NCI-H1436 (cell line): ENCODE measurements at places on chromosomes 11 and 22.

DNA sequence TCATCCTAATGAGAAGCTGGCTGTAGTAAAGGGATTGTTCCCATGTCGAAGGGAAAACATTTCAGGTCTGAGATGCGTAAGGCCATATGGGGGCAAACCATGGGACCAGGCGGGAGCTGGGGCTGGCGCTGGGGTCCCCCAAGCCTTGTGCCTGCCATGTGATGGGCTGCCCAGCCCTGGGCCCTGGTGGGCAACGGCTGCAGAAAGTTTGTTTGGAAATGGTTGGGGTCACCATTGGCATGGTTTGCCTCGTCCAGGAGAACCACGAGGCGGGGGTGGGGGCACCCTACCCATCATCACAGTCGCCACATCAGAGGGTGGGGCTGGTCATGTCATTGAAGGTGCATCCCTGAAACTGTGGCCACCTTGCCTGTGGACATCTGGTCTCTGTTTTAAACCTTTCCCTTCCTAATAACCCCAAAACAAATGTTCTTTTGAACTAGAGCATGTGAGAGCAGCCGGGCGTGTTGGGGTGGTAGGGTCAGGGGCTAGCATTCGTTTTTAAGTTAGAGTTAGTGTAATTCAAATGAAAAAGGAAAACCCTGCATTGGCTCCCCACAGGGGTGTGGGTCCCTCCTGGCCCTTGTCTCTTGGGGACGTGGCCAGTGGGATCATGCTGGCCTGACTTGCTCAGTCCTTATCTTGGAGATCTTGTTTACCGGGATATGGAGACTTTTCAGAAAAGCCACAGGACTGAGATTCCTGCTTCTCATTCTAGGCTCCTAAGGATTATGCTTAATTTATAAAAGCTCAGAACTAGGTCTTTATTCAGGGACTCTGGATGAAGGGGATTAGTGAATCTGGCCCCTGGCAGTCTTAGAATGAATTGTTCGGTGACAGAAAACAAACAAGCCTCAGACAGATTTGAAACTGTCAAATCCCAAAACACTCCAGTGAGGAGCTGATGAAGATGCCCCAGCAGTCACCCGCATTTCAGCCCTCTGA, 98.5 kb downstream of the CTTN start:
- no peak for DNase-seq

GRCh38 chr11:98434296-98434695, 586.5 kb upstream of the CNTN5 start:
- no peak for DNase-seq

DNA sequence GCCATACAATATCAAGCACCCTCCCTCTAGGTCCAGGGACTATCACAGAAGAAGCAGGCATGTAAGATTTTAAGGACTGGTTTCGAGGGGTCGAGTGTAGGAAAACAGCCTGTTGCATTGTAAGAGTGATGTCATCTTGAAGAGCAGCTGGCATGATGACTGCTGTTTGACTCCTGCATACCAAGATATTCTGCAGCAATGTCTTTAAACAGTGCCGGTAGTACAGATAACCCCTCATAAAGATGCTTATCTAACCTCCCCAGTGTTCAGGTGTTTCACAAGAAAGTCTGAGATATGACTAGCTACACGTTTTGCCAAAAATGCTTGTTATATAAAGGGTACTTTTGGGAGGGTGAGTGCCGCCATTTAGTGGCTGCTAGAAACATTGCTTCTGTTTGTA, 12.0 kb downstream of the FAM111A start:
- no peak for DNase-seq

- DNase-seq = no peak
These were observed 404.5 kb downstream of the INSC start for GRCh38 chr11:15519124-15519791.

DNA sequence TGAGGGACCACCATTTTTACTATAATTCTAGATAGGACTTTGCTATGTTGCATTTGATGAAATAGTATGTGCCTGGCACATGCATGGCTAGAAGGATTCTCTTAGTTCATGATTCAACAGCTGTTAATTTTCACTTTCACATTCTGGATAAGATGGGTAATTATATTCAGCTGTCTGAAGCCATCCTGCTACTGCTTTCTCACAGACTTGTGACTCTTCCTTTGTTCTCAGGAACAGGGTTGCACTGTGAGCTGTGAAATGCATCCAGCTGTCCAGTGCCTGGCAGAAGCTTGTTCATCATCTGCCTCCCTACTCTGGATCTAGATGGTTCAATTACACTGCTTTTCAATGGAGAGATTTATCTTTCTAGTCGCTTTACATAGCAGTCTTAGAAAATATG, 610.1 kb upstream of the ANO5 start:
- no peak for DNase-seq

DNA sequence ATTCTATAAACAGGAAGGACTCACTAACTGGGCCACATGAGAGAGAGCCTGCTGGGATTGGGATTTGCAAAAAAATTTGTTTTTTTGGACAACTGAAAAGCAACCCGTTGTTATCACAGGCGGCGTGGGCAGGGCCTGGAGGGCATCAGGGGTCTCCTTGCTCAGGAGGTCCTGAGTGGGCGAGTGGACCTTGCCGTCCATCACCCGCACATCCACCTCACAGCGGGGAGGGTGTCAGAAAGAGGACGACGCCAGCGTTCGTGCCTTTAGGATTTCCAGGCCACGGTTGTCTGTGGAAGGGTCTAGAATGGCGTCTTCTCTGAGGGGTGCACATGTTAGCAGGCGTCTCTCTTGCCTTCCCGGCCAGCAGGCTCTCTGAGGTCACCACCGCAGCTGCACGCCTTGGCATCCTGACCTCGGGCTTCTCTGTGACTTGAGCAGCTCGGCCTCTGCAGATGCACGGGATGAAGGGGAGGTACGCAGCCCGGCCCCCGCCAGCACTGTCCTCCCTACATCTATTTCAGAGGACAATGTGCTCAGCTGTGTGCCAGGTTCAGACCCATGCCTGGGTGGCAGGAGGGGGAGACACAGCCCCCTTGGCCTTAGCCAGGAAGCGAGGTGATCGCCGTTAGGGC, 749.5 kb downstream of the BRD1 start:
- no peak for DNase-seq

DNA sequence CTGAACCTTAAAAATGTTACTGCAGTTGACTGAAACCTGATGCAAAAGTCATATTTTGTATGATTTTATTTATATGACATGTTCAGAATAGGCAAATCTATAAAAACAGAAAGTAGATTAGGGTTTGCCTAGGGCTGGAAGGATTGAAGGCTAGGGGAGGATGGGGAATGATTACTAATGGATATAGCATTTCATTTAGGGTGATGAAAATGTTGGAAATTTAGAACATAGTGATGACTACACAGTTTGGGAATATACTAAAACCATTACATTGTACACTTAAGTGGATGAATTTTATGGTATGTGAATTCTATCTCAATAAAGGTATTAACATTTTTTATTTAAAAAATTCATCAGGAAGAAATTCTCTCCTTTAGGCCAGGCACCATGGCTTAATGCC, 22.9 kb upstream of the PAFAH1B2 start:
- no peak for DNase-seq

- no peak for DNase-seq
These were observed 64.8 kb upstream of the NAV2 start for GRCh38 chr11:19647816-19648215.

GRCh38 chr22:50171965-50172421, 1.5 kb downstream of the PANX2 start:
- no peak for DNase-seq

GRCh38 chr11:24253237-24253760, 243.6 kb upstream of the LUZP2 start:
- no peak for DNase-seq

DNA sequence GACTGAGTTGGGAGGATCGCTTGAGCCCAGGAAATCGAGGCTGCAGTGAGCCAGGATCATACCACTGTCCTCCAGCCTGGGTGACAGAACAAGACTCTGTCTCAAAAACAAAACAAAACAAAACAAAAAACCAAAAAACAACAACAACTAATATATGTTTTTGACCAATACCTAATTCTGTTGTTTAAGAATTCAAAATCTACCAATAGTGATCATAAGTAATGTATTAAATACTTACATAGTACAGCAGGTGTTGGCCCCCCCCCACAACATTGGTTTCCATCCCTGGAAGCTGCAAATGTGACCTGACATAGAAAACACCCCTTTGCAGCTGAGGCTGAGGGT, 74.7 kb downstream of the KCNQ1 start:
- DNase-seq = no peak

DNA sequence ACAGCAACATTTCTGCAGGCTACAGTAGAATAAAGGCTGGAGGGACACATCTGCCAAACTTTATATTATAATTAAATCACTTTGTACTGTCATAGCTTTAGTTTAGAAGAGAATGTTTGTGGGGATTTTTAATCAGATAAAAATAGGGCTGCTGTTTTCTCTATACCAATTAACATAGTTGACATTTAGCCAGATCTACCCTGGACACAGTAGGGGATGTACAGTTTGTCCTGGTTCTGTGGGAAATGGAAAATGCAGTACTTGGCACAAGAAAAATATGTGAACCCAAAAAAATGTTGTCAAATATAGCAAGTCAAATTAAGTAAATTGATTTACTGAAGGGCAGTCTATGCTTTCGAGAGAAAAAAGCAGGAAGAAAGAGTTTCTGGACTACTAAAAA, 20.8 kb upstream of the PICALM start:
- DNase-seq = no peak

- DNase-seq = no peak
These were observed 101.6 kb downstream of the MAML2 start for GRCh38 chr11:96241331-96241841.

- DNase-seq = no peak
These were observed 161.4 kb downstream of the SWAP70 start for GRCh38 chr11:9825315-9825714.

DNA sequence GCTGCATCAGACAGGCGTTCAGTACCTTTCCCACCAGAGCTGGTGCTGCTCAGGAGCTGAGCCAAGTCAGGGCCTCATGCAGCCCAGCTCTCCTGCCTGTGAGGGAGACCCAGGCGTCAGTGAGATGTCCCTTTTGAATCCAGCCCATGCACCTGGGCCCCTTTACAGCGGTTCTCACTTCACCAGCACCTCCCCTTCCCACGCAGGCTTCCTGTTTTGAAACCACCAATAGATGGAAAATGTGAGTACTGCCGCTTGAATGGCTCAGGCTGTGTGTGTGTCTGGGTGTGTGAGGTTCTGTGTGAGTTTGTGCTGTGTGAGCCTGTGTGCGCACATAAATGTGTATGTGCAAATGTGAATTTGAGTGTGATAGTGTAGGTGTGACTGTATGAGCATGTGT, 88.4 kb downstream of the UBASH3B start:
- no peak for DNase-seq

DNA sequence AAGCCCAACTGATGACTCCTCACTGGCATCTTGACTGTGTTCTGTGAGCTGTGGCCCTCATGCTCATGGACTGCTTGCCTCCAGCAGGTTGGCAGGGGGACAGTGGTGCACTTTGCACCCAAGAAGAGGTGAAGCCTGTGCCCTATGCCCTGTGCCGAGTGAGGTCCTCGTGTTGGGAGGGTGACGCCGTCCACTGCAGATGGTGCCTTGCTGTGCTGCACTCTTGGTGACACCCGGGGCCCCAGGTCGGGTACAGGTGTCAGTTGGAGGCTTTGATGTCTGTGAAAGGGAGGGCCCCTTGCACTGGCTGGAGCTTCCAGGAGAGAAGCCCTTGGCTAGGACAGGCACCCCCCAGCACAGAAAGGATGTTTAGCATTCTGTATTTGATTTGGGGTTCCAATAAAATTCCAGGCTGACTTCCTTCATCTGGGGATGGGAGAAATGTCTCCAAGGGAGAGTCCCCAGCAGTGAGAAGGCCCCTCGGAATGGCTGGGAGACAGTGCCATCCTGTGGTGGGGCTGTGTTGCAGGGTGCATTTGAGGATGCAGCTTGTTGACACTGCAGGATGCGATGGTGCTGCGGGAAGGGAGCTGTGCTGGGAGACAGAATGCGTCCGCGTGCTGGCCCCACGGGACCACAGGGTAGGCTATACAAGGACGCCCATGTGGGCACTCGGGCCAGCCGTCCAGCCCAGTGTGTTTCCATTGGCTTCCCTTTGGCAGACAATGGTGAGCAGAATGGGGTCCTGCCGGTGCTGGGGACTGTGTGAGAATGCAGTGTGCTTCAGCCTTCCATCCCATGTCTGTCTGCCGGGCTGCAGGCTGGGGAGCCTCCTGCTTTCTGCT, 2.5 kb upstream of the ZDHHC8 start:
- peak; percentile 8 for DNase-seq

- no peak for DNase-seq
These were observed 18.7 kb upstream of the FADD start for GRCh38 chr11:70184396-70184795.

- no peak for DNase-seq
These were observed 27.9 kb downstream of the GUCY1A2 start for GRCh38 chr11:106990331-106990730.

GRCh38 chr11:58622344-58622743, at the start of gene CNTF:
TSS of gene CNTF (plus strand) at chr11:58622665. CDS start at chr11:58622753, 88 bp downstream.
- no peak for DNase-seq
